ENCODE measurements at places on chromosomes 13 and 19.

DNA sequence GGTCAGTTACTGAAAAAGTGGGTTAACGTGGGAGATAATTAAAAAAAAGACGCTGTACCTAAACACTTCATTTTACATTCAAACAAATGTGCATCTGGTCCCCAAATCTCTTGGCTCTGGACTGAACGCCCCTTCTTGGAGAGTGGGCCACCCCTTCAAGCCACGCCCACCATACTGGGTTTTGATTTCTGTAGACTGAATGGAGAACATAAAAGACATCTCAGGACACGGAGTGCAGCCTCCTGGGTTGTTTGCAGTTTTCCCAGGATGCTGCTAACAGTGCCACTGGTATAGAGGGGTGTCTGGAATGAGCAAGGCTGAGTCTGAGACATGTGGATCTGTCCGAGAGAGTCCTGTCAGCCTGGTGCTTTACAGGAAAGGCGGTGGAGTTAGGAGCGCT, 10.6 kb downstream of the TFDP1 start:
- no peak for DNase-seq

GRCh38 chr19:7879836-7880235, 5.6 kb upstream of the PRR36 start:
- no peak for DNase-seq

DNA sequence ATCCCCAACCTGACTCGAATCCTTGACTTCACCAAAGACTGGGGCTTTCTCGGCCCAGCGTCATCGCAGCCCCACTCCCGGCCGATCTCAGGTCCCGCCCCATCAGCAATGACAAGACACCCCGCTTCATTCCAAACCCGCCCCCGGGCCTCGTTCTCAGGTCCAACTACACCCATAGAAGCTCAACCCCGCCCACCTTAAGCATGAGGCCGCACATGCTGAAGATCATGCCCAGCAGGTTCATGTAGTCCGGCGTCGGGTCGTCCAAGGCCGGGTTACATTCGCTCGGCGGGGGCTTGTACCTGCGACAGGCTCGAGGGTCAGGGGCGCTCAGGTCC, 2.3 kb downstream of the WDR83 start:
- peak; percentile 18 for DNase-seq

DNA sequence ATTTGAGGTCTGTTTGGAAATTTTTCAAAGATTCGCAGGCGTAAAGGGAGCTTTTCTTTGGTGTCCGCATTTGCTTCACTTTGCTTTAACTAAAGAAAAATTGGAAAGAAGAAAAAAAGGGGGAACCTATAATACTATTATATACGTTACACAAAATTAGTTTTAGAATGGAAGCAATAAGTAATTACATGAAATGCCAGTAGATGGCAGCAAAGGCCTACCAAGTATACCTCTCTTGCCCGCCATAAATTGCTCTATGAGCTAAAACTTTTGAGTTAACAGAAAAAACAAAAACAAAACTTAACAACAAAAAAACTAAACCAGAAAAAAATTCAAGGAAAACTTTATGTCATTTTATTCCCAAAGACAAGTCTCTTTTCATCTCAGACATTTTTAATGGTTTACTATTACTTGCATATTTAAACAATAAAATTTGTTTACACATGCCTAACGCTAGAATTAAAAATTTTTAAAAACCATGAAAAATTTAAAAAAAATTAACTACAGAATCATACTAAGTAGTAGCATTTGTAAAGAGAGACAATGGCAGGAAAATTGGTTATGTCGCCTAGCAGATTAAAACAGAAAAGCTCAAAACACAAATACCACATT, 271.4 kb downstream of the NALCN start:
- no peak for DNase-seq

DNA sequence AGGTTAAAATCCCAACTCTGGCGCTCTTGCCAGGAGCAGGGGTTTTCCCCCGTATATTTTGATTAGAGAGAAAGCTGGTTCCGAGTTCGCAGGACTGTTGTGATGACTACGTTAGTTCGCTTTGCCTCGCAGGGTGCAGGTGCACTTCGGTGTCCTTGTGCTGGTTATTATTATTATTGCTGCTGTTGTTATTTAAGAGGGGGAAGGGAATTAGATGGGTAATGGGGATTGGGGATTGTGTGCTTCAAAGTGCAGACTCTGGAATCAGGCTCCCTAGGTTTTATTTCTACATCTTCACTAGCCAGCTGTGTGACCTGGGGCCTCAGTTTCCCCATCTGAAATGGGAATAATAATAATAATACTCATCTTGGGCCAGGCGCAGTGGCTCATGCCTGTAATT, 15.2 kb downstream of the ACP7 start:
- DNase-seq: no peak

- no peak for DNase-seq
Measured at GRCh38 chr19:44807162-44807561, 1.7 kb upstream of the BCAM start.

DNA sequence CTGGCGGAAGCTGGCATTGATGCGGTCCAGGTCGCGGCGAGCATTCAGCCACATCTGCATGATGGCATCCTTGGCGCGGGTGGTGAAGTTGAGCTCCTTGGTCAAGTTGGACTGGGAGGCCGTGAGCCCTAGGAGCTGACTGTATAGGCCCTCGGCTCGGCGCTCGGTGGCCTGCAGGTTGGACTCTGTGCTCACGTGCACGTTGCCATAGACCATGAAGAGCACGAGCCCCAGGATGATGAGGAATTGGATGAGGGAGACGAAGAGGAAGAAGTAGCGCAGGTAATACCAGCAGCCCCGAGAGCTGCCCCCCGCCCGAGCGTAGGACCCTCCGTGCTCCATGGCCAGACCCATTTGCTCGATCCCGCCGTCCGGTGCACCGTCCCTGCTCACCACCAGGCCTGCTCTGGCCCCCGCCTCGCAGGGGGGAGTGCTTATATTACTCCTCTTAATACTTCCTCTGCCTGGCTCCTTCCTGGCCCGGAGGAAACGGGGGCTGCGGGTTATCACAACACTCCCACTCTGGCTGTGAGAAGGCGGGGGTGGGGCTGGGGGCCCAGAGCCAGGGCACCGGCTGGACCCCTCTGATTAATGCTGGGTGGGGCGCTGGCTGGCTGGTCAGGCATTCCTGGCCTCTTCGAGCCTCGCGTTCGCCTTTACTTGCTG, at the start of gene PLVAP:
Gene PLVAP, minus strand, starts transcription at position 408 of the 666 bp plus-strand sequence. Its CDS starts 54 bp downstream, at position 354.
- DNase-seq: no peak

GRCh38 chr19:11708457-11708856, 30.3 kb downstream of the ZNF823 start:
- DNase-seq: no peak

DNA sequence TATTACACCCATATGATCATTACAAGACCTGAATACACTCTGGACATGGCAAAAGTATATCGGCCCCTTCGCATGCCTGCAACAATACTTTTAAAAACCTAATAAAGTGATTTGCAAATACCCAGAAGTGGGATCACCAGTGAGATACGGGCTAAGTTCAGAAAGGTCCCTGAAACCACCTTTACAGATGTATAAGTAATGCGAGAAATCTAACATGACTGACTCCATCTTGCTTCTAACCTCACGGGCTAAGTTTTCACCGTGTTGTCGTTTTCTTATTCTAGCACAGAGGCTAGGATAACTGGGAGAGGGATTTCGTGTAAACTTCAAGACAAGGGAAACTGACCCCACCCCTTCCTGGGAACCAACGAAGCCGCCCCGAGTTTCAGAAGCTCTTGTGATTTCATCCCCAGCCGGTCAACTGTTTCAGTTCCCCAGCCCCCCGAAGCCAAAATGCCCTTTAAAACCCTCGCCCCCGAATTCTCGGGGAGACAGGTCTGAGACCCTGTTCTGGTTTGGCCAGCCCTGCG, 703 bp downstream of the NEK3 start:
- no peak for DNase-seq

- no peak for DNase-seq
Measured at GRCh38 chr19:18815673-18816072, 16.1 kb upstream of the UPF1 start.

- DNase-seq: no peak
Measured at GRCh38 chr13:112477070-112477619, 101.0 kb downstream of the SPACA7 start.

DNA sequence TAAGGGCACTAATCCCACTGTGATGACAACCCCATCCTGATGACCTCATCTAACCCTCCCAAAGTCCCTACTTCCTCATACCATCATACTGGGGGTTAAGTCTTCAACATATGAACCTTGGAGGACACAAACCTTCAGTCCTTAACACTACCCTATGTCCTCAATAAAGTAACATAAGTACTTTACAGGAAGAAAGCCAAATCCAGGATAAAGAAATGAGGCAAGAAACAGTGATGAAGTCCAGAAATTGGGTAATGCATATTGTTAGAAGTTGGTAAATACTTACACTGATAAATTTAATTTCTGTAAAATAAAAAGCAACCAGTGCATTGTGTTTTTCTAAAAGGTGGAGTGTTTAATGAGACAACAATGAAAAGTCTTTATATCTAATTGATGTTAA, 284.8 kb upstream of the SOX21 start:
- DNase-seq: no peak

- no peak for DNase-seq
Measured at GRCh38 chr19:1855828-1856255, 7.5 kb downstream of the KLF16 start.

- DNase-seq: no peak
Measured at GRCh38 chr13:102902789-102903347, 57.0 kb downstream of the ERCC5 start.

GRCh38 chr13:59776924-59777690, 386.6 kb downstream of the DIAPH3 start:
- no peak for DNase-seq

DNA sequence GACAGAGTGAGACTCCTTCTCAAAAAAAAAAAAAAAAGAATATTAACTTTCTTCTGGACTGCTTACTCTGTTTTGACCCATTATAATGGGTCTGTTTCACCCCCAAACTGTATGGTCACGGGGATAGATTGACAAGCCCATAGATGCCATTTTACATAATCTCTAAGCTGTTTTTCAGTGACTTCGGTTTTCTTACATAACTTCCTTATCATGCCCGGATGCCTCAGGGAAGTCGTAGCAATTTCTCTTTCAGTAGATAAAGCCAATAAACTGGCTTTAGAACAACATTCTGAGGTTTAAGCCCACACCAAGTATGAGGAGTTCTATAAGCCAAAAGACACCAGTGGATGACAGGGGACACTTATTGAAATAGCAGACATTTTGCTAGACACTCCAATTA, 5.9 kb upstream of the ZNF254 start:
- DNase-seq: no peak

GRCh38 chr19:41993612-41994483, at the start of gene ATP1A3:
Gene ATP1A3 (minus strand): TSS chr19:41994230. CDS start chr19:41994076, 154 bp downstream.
- peak; percentile 23 for DNase-seq

Data from activated CD4-positive, CD25-positive, alpha-beta regulatory T cell (primary cell).